ENCODE measurements at places on chromosomes 1 and 21.
A peak's percentile ranks its signal among the peaks of the same experiment; 100 is the strongest.

DNA sequence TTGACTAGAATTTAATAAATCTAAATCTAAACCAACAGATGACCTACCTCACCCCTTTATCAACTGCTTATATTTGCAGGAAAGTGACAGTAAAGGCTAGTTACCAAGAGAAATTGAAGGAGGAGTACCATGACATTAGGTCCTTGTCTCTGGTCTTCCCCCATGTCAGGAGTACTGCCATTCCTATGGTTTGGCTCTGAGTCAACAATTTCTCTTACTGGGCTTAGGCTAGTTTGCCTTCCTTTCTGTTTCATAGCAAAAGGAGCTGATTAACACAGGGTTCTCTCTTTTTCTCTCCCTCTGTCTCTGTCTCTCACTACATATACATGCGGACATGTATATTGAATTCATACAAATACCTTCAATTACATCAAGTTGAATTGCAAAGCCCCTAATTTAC, 579.9 kb downstream of the DPYD start:
- no peak for DNase-seq

DNA sequence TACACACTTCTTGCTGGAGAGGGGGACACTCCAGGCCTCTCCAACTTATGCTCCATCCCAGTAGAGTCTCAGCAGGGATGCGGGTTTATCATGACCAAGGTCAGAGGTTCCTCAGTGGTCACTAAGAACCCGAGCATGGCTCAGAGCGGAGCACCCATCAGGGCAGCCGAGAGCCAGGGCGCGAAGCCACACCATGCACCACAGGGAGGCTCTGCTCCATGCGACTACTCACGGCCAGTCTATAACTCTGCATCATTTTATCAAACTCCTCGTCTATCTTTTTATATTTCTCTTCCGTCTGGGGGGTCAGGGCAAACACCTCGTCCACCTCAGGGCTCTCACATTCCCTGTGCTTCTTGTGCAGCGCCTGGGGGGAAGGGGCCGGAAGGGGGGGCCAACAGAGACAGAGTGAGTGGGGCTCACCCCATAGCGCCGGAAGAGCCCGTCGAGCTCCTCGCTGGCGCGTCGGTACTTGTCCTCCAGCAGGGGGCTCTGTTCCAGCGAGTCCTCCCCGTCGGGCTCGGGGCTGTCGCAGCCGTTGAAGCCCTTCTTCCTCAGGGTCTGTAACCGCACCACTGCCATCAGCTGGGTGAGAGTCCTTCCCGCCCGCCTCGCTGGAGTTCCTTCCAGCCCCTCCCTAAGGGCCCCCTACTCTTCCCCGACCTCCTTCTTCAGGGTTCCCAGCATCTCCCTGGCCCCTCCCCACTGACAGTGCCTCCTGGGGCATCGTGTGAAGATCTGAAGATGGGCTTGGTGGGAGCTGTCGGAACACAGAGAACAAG, 20.0 kb downstream of the MEF2D start:
- DNase-seq = peak; percentile 25

- DNase-seq = no peak
These were observed 37.2 kb downstream of the GNPAT start for GRCh38 chr1:231278100-231278790.

- DNase-seq = no peak
These were observed 103.0 kb downstream of the GREM2 start for GRCh38 chr1:240508950-240509349.

DNA sequence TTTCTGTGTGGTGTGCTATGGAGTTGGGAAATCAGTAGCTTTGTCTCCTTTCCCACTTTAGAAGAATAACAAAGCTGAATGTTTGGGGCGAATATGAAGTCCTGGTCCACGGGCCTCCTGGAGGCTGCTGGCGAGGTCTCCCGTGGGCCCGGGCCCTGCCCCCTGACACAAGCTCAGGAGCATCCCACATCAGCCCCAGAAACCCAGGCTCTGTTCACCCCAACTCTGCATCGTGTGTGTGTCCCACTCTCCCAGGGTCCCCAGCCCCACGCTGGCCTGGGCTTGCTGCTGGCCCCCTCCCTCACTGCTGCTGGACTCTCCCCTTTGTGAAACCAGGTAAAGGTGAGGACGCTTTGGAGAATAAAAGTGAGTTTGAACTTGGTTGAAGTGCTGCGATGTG, 8.1 kb downstream of the PRDM16 start:
- DNase-seq = no peak

DNA sequence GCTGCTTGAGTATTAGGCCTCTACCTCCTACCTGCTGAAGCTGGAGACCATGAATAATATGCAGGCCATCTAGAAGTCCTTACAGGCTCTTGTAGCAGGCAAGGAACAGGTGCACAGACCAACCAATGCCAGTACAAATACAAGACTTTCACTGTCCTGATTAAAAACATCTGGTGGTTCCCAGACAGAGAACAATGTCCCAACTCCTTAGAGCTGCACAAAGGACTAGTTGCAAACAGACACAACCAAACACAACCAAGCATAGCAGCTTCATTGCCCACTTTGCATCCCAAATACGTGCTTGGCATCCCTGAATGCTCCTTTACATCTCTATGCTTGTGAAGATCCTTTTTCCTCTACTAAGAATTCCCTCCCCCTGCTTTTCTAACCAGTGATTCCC, 98.1 kb upstream of the CXADR start:
- DNase-seq = peak; percentile 40

DNA sequence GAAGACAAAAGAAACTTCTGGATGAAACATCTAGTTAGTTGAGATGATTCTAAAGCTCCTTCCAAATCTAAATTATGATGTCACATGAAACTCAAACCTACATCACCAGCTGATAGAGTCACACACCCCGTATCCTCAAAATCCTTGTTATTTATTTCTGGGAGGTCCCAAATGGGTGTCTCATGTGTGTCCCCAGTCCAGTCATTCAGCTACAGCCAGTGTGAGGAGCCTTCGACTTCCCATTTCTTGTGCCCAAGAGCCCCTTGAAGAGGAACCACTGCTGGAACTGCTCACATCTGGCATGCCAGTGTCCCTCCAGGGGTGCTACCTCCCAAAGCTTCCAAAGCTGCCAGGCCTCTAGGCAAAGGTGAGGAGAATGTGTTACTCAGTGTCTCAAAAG, 32.5 kb upstream of the KCNA3 start:
- no peak for DNase-seq

- no peak for DNase-seq
These were observed 74.7 kb upstream of the COL6A1 start for GRCh38 chr21:45906859-45907258.

GRCh38 chr1:231487019-231487418, 41.5 kb upstream of the TSNAX start:
- no peak for DNase-seq

- DNase-seq = peak; percentile 77
These were observed at the start of gene TLR5 for GRCh38 chr1:223142795-223143536. Gene TLR5 (minus strand): TSS chr1:223143248. CDS start chr1:223113031, 30,217 bp downstream.

DNA sequence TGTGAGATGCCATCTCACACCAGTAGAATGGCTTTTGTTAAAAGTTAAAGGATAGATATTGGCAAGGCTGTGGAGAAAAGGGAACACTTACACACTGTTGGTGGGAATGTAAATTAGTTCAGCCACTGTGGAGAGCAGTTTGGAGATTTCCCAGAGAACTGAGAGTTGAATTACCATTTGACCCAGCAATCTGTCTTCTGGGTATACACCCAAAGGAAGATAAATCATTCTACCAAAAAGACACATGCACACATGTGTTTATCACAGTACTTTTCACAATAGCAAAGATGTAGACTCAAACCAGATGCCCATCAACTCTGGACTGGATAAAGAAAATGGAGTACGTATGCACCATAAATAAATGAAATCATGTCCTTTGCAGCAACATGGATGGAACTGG, 88.6 kb upstream of the LRRC8D start:
- DNase-seq = no peak

DNA sequence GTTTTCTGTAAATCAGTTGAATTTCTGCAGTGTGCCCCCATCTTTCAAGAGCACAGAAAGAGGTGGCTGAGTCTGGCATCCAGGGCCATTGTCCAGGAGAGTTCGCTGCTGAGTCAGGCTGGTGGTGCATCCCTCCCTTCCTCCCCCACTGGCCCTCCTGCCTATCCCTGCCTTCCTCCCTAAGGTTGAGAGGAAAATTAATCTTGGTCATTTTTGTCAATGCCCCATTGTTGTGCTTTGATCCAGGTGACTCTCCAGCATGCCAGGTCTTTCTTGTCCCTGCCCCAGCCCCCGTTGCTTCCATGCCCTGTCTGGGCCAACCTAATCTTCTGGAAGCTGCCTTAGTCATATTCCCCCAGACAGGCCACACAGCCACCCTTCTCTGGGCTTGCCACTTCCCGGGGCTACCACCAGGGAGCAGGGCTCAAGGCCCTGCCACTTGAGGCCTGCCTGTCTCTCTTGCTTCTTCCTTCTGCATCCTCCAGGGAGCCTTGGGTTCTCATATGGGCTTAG, 26.6 kb downstream of the PROK1 start:
- DNase-seq = no peak

- no peak for DNase-seq
These were observed 152.7 kb downstream of the HIVEP3 start for GRCh38 chr1:41766041-41766440.

- DNase-seq = no peak
These were observed 49.3 kb upstream of the JUN start for GRCh38 chr1:58833166-58833565.

GRCh38 chr1:192151176-192151575, 7.1 kb upstream of the RGS18 start:
- no peak for DNase-seq

DNA sequence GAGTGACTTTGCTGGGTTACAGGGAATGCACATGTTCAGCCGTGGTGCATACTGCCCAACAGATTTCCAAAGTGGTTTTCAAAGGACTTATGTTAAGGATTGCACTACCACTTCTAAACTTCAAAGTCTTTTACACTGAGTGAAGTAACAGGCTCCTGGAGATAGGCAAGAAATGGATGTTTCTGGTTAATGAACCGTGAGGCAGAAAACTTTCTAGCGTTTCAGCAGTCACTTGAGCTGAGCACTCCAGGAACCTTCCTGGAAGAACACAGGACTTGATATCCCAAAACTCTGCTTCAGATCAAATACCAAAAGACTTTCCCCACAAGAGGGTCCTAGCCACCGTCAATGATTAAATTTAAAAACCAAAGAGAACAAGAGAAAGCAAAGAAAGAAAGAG, 74.3 kb upstream of the ATP1A1 start:
- no peak for DNase-seq

- no peak for DNase-seq
These were observed 41.7 kb downstream of the DIP2A start for GRCh38 chr21:46500224-46500861.

DNA sequence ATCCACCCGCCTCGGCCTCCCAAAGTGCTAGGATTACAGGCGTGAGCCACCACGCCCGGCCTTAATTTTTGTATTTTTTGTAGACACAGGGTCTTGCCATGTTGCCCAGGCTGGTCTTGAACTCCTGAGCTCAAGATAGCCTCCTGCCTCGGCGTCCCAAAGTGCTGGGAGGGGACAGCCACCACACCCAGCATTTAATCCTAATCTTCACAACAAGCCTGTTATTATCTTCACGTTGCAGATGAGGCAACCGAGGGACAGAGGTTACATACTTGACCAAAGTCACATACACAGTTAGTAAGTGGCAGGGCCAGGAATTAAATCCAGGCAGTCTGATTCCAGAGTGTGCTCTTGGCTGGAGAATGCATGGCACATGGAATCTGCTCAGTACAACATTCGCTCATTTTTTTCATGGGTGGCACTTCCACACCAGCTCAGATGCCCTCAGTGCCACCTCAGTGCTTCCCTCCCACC, 4.8 kb upstream of the GPR37L1 start:
- DNase-seq = no peak

DNA sequence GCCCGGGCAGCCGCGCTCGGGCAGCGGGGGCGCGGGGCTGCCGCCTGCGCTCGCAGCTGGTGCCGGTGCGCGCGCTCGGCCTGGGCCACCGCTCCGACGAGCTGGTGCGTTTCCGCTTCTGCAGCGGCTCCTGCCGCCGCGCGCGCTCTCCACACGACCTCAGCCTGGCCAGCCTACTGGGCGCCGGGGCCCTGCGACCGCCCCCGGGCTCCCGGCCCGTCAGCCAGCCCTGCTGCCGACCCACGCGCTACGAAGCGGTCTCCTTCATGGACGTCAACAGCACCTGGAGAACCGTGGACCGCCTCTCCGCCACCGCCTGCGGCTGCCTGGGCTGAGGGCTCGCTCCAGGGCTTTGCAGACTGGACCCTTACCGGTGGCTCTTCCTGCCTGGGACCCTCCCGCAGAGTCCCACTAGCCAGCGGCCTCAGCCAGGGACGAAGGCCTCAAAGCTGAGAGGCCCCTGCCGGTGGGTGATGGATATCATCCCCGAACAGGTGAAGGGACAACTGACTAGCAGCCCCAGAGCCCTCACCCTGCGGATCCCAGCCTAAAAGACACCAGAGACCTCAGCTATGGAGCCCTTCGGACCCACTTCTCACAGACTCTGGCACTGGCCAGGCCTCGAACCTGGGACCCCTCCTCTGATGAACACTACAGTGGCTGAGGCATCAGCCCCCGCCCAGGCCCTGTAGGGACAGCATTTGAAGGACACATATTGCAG, 3.0 kb downstream of the ARTN start:
- DNase-seq = peak; percentile 16

GRCh38 chr1:91754348-91754747, 131.6 kb downstream of the TGFBR3 start:
- no peak for DNase-seq

DNA sequence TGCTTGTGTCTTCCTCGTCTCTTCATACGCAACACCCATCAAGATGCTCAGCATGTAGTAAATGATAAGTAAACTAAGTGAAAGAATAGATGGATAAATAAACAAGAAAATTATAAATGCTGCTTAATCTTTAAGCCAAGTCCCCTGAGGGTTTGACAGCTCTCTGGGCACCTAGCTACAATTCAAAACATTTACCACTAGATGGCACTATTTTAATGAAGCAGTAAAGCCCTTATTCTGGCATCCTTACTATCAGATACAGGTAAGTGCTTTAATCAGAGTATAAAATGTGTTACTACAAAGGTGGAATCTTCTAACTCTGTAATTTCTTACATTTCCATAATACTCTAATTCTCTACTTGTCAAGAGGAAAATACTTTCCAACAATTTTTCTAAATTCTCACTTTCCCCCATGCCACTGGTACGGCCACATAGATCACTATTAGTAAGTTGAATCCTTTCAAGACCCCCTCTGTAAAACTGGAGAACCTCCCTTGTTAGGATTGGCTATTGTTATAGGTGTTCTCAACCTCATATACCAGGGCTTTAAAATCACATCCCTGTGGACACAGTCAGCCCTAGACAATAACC, 137.8 kb downstream of the BARHL2 start:
- peak; percentile 57 for DNase-seq

- DNase-seq = no peak
These were observed 110.2 kb upstream of the PLD5 start for GRCh38 chr1:242634732-242635131.

- no peak for DNase-seq
These were observed 50.6 kb downstream of the CHML start for GRCh38 chr1:241589521-241589920.

- DNase-seq = no peak
These were observed 4.3 kb upstream of the CELA2A start for GRCh38 chr1:15452216-15452615.

GRCh38 chr1:172040466-172040865, 199.2 kb downstream of the DNM3 start:
- no peak for DNase-seq

All from midbrain (tissue), 1 donor.